ENCODE measurements at places on chromosomes 6 and 20. TPM values are rescaled to one million over a fixed set of nuclear protein-coding genes. Genes with fewer than 3 reads are reported as not detected.

- DNase-seq = no peak
Observed at GRCh38 chr6:111803371-111803770, 69.9 kb downstream of the FYN start.

DNA sequence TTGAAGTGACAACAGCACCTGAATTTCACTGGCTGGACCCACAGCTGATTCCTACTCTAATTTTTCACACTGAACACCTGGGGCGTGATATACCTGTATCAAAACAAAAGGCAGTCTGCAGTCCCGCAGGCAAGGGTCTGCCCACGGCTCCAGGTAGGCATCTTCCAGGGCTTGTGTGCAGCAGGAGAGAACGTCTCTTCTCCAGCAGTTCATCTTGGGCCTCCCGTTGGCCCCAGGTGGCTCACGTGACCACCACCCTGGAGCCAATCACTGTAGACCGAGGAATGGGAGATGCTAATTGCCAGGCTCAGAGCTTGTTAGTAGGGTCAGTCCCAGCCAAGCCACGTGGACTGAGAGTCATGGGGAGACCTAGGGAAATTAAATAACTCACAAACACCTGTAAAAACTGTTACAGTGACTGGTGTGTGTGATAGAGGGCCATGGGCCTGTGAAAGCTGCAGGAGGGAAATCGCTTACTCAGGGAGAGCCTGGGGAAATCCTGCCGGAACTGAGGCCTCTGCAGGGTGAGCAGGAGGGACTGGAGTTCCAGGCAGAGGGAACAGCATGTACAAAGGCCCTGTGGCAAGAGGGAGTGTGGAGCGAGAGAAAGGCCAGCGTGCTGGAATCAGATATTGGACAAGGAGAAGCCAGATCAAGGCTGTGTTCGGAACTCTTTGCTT, 83.4 kb downstream of the EYA2 start:
- DNase-seq = no peak

GRCh38 chr6:127083963-127084310, 34.5 kb upstream of the RSPO3 start:
- no peak for DNase-seq

DNA sequence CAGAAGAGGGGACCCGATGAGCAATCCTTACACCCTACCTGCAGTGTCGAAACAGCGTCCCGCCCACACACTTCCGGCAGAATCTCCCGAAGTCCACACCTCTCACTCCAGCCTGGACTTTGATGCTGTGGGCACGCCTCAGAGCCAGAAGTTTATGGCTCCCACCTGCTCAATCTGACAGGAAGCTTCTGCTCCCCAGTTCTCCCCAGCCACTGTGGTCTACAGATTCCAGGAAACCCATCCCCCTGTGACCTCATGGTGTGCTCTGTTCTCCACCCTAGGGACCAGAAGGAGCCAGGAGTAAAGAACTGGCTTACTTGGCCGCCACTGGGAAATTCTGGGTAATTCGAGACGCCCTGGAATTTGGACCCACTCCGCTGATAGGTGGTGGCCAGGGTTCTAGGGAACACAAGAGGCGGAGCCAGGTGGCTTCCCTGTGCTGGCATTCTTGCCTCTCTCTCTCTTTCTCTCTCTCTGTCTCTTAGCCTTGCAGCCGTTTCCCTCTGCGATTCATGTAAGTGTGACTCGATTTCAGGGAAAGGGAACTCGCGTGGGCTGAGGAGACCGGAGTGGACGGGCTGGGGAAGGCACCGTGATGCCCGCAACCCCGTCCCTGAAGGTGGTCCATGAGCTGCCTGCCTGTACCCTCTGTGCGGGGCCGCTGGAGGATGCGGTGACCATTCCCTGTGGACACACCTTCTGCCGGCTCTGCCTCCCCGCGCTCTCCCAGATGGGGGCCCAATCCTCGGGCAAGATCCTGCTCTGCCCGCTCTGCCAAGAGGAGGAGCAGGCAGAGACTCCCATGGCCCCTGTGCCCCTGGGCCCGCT, at the start of gene TRIM15:
TSS of gene TRIM15 (plus strand) at position 457 of the 828 bp plus-strand sequence. CDS start at position 596, 139 bp downstream.
- no peak for DNase-seq

- DNase-seq = no peak
Observed at GRCh38 chr20:15802020-15802419, 771.2 kb downstream of the KIF16B start.

DNA sequence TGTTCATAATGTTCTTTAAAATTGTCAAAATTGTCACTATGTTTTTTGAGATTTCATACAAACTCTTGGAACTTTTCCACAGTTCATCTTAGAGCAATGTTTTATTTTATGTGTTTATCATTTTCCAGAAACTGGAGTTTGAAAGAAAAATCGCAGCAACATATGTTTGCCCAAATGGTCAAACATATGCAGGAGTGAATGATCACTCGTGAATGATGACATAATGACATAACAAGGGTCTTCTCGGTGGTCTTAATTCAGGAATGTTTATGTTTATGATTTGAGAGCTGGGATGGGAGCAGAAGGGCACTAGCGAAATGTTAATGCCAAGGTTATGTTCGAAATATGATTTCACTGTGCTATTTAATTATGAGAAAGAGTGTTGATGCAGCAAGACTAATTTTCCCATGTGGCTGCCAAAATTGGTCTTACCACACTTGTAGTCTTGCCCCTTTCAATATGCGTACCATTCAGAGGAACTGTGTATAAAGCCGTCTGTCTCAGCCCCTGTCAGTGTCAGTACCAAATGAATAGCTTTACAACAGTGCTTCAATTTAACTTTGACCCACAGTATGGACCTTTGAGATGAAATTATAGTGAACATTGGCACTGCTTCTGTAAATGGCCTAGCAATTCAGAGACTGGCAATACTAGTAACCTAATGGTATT, 152.3 kb downstream of the CARMIL1 start:
- no peak for DNase-seq

- no peak for DNase-seq
Observed at GRCh38 chr6:29861521-29862255, 34.1 kb downstream of the HLA-G start.

- no peak for DNase-seq
Observed at GRCh38 chr6:159977255-159977903, 8.5 kb downstream of the IGF2R start.

GRCh38 chr6:53014744-53015143, 19.7 kb upstream of the GSTA4 start:
- no peak for DNase-seq

DNA sequence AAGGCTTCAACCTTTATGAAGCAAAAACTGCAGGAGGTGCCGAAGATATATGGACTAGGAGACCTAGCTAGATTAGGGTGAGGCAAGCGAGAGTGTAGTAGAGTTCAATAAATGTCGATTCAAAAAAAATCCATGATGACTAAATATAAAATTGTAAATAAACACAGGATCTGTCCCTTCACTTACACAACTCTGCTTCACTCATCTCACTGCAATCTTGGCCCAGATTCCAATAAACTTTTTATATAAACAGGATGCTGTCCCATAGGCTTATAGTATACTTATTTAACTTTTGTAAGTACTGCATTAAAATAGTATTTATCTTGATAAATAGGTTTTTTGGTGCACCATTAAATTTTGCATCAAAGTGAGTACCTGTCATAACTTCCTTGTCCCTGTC, 648.4 kb upstream of the NRSN1 start:
- no peak for DNase-seq

DNA sequence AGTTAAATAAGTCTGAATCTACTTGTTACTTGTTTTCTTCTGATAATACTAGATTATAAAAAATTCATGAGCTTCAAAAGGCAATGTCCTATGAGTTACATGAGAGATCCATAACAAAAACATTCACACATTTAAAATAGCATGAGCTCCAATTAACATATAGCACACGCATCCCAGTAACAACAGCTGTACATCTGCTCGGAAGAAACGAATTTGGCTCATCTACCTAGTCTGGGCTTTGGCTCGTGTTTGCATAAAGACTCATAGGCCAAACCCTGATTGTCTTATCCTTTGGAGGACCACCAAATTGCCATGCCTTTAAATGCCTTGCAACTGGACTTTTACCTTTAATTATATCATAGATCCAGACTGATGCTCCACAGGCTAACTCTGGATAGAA, 259.7 kb upstream of the CHD6 start:
- no peak for DNase-seq

GRCh38 chr20:949717-950116, 33.6 kb upstream of the ANGPT4 start:
- no peak for DNase-seq

DNA sequence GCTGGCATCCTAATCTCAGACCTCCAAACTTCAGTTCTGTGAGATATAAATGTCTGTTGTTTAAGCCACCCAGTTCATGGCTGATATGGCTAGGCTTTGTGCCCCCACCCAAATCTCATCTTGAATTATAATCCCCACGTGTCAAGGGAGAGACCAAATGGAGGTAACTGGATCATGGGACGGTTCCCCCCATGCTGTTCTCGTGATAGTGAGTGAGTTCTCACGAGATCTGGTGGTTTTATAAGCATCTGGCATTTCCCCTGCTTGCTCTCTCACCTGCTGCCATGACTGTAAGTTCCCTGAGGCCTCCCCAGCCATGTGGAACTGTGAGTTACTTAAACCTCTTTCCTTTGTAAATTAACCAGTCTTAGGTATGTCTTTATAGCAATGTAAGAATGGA, 56.7 kb downstream of the KIAA0319 start:
- no peak for DNase-seq

- DNase-seq = no peak
Observed at GRCh38 chr20:32235331-32236047, 27.8 kb downstream of the POFUT1 start.

GRCh38 chr20:7250337-7250736, 482.9 kb downstream of the BMP2 start:
- DNase-seq = no peak

DNA sequence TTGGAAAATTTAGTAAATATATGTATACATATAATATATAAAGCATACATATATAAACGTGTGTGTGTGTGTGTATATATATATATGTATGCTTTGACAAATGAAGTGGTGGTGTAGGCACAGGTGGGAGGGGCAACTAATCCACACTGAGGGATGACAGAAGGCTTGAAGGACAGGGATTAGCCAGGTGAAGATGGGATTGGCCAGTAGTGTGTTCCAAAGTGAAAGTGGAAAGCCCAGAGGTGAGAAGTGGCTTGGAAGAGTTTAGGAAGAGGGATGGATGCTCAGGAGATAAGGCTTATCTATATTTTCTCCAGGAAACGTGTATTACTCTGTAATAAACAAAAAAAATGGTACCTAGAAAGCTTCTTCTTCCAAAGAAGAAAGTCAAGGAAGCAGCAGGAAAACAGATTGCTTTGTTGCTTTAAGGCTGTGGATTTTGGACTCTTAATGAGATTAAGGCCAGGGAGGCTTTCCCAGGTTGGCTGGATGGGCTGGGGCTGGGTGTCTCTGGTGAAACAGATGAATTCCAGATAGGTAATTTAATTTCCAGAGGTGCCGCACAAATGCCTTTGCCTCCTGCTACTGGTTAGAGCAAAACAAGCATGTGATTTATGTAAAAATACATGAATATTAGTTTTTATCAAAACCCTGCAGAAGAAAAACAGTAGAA, 63.9 kb downstream of the JARID2 start:
- DNase-seq = no peak

GRCh38 chr6:152136449-152136825, 329.0 kb downstream of the ESR1 start:
- no peak for DNase-seq

DNA sequence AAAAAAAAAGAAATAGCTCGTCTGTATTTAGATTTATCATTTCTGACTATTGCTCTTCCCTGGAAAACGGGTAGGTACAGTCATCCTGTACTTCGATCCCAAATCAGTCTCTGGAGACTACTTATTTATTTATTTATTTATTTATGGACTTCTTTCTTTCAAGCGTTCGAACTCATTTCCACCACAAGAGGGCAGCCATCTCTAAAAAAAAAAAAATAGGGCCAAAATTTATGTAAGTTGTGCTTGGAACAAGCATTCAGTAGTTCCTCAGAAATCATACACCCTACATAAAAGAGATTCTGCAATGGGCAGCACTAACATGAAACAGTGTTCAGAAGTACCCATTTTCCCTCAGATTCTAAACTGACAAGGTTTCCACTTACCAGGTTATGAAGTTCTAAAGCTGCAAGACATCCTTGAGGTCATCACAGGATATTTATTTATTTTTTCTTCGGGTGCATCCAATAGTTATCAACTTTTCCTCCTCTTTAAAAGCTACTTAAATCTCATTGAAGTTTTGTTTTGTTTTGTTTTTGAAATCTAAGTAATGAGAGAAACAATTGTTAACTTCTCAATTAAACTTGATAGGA, 1.9 kb upstream of the BMP2 start:
- no peak for DNase-seq

DNA sequence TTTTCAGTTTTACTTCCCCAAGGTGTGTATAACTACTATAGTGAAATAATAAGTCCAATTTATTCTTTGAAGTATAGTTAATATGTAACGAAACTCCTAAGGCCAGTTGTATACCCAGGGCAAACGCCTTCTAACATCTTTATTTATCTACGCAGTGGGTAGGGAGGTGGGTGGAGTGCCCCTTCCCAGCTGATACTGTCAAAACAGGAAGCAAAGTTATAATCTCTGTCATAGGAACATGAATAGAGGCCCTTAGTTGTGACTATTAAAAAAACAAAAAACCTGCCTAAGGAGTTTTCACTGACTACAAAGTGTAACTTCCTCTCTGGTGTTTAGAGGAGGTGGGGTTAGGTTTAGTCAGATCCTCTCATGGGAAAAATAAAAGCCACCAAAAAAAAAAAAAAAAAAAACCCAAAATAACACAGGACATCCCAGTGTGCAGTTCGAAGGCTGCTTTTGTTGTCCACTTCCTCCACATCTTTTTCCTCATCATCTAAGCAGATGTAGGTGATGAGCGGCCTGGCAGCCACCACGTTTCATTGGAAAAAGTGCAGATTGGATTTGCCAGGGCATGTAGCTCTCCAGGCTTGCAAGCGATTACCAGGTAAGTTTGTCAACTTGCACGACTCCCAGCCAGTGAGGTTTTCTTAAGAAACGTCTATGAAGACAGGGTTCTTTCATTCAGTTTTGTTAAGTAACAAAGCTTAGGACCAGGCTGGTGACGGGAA, 58.7 kb downstream of the UTRN start:
- no peak for DNase-seq

GRCh38 chr6:148064406-148065134, 278.1 kb upstream of the SASH1 start:
- DNase-seq = no peak

MICB gene
- 0.86 TPM for total RNA-seq

CNR1 gene
- 3.5 TPM for total RNA-seq

ERVFRD-1 gene
- not detected for total RNA-seq

MCM8 gene
- total RNA-seq = 19.9 TPM

RNF39 gene
- total RNA-seq = 1.5 TPM

ARFGAP1 gene
- 132 TPM for total RNA-seq

PROKR2 gene
- total RNA-seq = 5.9 TPM

SIGLEC1 gene
- not detected for total RNA-seq

IL17A gene
- not detected for total RNA-seq

HLA-DOB gene
- total RNA-seq = 0.88 TPM

C2 gene
- total RNA-seq = 3.6 TPM
